ENCODE measurements at places on chromosomes 16 and 17.

DNA sequence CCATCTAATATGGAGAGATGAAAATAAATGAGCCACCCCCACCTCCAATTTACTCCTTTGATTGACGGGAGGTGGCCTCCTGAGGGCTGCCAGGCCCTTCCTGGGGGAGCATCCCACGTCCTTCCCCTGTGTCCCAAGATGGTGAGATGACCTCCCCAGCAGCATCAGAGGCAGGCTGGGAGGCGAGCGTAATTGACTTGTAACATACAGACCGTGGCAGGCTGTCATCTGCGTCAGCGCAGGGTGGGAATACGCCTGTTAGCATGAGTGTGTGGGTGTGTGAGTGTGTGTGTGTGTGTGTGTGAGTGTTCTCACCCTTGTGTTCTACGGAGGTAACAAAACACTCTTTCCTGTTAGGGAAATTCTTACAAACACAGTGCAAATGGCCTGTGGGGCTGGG, 156.9 kb upstream of the CIBAR2 start:
- DNase-seq, result no peak

- no peak for DNase-seq
These were observed 19.8 kb downstream of the ITPRIPL2 start for GRCh38 chr16:19133600-19133999.

- DNase-seq, result no peak
These were observed 19.8 kb upstream of the FAM83G start for GRCh38 chr17:19024101-19025078.

- DNase-seq, result no peak
These were observed 152.2 kb downstream of the NTN1 start for GRCh38 chr17:9173386-9173983.

DNA sequence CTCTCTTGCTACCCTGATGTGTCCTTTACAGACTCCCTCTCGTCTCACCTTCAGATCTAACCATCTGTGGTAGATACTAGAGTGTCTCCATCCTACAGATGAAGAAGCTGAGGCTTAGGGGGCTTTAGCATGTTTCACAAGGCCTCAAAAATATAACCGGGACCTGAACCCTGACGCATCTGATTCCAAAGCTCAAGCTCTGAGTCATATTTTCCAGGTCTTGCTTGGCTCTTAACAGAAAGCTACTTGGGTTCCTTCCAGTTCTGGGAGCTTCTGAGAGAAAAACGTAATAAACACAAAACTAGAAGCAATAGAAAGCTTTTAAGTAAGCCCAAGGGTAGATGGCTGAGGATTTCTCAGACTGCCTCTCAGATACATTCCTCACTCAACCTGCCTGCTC, 224.3 kb upstream of the EEF2KMT start:
- no peak for DNase-seq

DNA sequence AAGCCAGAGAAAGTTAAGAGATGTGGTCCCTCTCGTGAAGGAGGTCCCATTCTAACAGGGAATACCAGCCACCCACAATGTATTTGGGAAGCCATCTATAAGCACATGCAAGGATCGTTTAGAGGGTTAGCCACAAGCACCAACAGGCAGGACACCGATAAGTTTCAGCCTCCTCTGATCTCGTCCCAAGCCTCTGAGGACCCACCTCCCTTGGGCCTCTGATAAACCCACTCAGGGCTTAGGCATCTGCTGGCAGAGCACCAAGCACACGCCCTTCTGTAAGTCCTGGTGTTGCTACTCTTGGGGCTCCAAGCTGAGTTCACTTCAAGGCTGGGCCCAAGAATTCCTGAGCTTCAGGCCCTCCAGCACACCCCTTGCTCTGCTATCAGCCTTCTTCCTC, 5.4 kb upstream of the PNPO start:
- DNase-seq, result no peak

DNA sequence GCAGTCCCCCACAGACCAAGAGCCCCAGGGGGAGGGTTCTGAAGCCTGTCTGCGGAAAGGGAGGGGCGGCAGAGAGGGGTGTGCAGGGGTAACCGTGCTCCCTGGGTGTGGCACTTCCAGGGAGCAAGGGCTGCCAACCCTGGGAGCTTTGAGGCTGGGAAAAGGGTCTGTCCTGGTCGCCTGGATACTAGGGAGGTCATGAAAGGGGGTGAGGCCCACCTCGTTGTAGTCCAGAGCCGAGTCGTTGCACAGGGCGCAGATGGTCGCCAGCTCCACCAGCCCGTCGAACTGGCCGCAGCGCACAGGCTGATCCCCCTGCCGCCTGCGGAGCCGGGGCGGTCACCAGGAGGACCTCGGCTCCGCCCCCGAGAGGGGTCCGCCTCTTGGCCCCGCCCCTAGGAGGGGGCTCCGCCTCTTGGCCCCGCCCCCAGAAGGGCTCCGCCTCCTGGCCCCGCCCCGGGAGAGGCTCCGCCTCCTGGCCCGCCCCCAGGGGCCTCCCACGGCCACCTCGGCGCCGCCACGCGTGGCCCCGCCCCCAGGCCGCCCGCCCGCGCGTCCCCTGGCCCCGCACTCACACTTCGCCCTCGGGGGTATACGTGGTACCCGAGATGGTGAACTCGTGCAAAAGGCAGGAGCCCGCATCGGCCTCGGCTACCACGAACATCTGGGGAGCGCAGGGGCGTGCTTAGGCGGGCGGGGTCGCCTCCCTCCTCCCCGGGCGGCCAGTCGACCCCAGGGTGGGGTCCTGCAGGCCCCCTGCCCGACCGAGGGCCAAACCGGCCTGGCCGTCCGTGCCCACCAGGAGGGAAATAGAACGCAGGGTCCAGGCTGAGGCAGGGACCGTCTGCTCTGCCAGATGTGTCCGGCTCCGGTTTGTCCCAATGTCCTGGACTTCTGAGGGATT, 19.5 kb downstream of the ATP2A3 start:
- DNase-seq, result no peak

- DNase-seq, result no peak
These were observed 2291.3 kb downstream of the TP53TG3F start for GRCh38 chr16:35750701-35751104.

DNA sequence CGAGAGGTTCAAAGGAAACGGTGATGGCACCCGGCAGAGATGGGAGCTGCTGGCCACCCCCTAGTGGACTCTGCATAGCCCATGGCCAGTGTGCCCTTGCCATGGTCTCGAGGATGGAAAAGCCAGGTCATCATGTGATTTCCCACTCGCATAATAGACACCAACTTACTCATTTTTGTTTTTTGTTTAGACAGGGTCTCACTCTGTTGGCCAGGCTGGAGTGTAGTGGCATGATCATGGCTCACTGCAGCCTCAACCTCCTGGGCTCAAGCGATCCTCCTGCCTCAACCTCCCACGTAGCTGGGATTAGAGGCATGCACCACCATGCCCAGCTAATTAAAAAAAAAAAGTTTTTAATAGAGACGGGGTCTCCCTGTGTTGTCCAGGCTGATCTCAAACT, 27.6 kb downstream of the LDHD start:
- no peak for DNase-seq

- no peak for DNase-seq
These were observed 48.7 kb downstream of the CDH8 start for GRCh38 chr16:61987474-61988012.

- DNase-seq, result no peak
These were observed 21.2 kb downstream of the CLEC16A start for GRCh38 chr16:10965440-10966061.

- DNase-seq, result no peak
These were observed 23.9 kb upstream of the NGFR start for GRCh38 chr17:49471089-49471683.

DNA sequence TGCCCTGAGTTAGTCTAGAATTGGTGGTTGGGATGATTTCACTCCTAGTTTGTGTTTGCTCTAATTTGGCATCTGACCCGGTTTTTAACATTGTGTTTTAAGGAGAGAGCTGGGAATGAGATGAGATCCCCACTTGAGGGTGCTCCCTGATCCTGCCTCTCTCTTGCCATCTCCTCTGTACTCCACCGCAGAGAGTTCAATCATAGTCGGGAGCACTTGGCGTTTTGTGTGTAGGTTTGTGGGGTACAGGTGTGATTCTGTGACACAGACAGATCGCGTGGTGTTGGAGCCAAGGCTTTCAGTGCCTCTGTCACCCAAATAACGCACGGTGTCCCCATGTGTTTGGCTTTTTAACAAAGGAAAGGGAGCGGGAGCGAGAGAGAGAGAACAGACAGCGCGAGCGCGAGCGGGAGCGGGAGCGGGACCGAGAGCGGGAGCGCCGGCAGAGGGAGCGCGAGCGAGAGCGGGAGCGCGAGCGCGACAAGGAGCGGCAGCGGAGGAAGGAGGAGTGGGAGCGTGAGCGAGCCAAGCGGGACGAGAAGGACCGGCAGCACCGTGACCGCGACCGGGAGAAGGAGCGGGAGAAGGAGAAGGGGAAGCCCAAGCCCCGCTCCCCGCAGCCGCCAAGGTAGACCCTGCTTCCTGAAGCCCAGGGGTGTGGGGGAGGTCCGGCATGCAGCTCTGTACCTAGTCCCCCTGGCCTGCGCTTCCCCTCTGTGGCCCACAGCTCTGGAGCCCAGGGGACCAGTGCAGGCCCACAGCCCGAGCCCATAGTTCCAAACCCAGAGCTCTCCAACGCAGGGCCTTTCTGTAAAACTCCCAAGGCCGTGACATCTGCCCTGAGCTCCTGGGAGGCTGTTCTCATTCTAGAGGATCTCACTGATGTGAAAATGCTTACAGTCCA, 27.2 kb upstream of the IL17C start:
- no peak for DNase-seq

DNA sequence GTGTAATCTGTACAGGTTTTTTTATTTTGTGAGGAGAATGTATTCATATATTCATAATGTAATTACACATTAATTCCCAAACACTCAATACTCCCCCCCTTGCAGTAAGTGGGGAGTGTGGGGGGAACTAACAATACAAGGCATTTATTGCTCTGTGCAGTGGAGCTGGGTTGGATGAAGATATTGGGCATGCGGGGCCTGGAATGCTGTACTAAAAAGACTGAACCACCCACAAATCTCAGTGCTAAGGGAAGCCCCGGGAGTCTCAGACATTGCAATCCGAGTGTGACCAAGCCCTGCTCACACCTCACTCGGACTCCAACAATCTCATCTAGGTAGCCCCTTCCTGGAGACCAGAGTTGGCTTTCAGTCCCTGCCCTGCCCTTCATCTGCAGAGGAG, 6.0 kb downstream of the PLLP start:
- no peak for DNase-seq

- DNase-seq, result no peak
These were observed 114.0 kb downstream of the CMIP start for GRCh38 chr16:81558444-81559175.

DNA sequence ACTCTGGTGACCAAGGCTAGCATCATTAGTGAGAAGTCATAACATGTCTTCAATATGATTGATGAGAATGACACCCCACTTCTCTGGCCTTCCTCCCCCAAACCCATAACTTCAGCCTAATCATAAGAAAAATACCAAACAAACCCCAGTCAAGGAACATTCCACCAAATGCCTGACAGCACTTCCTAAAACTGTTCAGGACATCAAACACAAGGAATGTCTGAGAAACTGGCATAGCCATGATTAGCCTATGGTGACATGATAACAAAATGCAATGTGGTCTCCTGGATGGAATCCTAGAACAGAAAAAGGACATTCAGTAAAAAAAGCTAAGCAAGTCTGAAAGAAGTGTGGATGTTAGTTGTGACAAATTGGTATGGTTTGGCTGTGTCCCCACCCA, 24.7 kb upstream of the TBX4 start:
- DNase-seq, result no peak

GRCh38 chr16:89358030-89359005, 132.0 kb downstream of the ANKRD11 start:
- no peak for DNase-seq

- DNase-seq, result no peak
These were observed 1.2 kb upstream of the SECTM1 start for GRCh38 chr17:82334622-82335394.

DNA sequence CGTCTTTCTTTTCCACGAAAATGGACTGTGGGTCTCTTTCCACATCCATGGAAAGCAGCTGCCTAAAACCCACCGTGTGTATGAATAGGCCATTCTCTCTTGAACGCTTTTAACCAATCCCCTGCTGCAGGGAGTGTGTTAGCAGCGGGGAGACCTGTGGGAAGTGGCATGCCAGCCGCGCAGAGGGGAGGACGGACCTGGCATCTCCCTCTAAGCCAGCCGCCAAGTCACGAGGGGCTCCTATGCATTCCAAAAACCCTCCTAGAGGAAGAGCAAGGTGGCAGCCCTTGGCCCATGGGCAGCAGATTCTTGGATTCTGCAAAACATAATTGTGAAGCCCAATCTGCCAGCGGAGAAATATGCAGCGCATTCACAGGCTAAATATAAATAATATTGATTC, 15.4 kb downstream of the RBFOX3 start:
- DNase-seq, result no peak

DNA sequence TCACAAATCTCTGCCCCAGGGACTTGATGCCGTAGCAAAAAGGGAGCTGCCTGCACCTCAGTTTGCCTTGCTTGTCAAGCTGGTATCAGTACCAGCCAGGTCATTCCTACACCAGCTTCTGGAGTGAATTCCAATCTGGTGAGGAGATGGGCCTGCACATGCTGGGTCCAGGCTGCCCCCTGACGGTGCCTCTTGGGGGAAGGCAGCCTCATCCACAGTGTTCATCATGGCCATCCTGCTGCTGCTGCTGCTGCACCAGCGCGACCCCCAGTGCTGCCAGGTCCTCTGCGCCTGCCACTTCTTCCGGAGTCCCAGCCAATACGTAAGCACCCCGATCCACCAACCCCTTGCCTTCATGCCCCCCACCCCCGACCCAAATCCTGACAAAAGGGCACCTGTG, 8.3 kb downstream of the MRPL27 start:
- no peak for DNase-seq

DNA sequence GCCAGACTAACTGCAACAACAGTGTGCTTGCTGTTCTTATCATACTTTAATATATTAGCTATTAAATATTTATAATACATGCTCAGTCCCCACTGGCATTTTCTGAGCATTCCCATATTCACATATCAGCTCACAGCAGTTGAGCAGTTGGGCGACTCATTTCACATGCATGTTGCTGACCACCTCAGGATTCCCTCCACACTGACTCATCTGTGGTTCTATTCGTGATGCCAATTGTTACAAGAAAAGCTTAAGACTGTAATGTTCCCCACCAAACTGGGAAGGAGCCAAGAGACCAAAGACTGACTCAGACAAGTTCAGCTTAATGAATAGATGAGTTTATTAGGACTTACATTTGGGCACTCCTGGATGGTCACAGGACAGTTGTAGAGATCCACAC, 100.3 kb upstream of the KIF2B start:
- DNase-seq, result no peak

GRCh38 chr16:10282367-10282766, 100.1 kb upstream of the GRIN2A start:
- DNase-seq, result no peak

- DNase-seq, result no peak
These were observed 121.2 kb upstream of the RCVRN start for GRCh38 chr17:10025976-10026901.

GRCh38 chr17:44914698-44915271, 515 bp downstream of the GFAP start:
- DNase-seq, result no peak

GRCh38 chr17:29576214-29577000, 7.9 kb downstream of the TP53I13 start:
- no peak for DNase-seq
